ENCODE measurements at places on chromosomes 16 and 17. TPM values are rescaled to one million over a fixed set of nuclear protein-coding genes. Genes with fewer than 3 reads are reported as not detected.
A peak's percentile ranks its signal among the peaks of the same experiment; 100 is the strongest.

- no peak for DNase-seq
Measured at GRCh38 chr16:61277849-61278248, 758.4 kb downstream of the CDH8 start.

DNA sequence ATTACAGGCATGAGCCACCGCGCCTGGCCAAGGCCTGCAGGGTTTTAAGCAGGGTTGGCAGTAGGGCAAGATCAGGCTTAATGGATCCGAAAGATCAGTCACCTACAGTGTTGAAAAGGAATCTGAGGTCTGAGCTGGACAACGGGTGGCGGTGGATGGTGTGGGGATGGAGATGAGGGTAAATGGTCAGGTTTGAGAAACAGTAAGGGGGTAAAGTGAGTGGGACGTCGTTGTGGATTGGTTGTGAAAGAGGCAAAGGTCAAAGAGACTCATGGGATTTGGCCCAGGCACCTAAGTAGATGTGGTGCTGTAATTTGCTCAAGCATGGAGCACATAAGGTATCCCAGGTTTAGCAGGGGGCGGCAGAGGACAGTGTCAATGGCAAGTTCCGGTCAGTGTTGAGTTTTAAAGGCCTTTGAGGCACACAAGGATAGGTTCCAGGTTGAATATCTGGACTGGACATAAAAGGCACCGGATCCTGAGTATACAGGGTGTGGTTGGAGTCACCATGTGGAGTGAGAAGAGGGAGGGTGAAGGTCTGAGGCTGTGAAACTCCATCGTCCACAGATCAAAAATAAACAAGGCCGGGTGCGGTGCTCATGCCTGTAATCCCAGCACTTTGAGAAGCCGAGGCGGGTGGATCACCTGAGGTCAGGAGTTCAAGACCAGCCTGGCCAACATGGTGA, 1.1 kb upstream of the SLC16A5 start:
- no peak for DNase-seq

DNA sequence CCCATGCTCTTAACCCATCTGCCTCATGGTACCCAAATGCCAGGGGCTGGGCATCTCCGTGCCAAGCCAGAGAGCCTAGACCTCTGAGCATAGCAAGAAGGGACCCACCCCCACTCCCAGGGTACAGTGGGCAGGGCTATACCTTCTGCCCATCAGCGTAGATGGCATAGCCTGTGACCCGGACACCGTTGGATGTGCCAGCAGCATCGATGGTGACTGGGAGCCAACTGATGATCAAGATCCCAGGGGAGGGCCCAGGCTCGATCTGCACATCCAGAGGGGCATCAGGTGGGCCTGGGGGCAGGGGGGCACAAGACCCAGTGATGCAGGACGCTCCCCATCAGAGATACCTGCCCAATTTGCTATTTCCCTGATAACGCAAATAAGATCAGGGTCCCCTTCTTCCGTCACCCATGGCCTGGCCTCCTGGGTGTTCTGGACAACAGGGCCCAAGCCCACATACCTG, 17.1 kb downstream of the TSPOAP1 start:
- DNase-seq: peak; percentile 17

GRCh38 chr17:14923981-14924380, 341.1 kb downstream of the PMP22 start:
- no peak for DNase-seq

Gene TOX3
- total RNA-seq: not detected

Measured in Right ventricle myocardium superior (tissue), 1 donor.